ENCODE measurements at places on chromosomes 4 and X.

GRCh38 chr4:183333983-183334382 is 11.8 kb upstream of the CLDN24 start:
- no peak for DNase-seq

DNA sequence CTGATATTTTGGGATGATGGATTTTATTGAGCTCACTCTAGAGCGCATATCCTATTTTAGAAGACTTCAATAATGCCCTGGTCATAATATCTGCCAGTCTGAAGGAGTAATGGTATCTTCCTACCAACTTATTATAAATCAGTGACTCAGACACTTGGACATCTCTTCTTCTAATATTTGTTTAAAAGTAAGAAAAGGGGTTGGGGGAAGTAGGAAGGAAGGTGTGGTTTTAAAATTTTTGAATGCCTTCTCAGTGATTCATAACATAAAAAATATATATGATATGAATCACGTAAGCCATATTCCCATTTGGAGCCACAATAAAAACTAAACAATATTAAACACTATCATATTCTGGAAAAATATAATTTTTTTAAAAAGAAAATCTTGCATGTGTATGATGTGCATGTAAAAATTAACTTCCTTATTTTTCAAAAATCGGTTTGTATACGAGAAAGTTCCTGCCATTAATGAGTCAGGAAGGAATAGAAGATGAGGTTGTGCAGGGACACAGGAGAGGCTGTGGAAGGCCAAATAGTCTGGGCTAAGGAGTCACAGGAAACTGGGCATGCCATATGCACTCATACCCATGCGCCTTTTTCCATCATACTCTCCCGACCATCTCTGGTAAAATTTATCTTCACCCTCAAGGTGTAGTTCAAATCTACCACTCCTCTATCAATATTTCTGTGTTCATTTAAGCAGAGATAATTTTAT is 286.5 kb downstream of the EPHA5 start:
- no peak for DNase-seq

GRCh38 chr4:8724436-8725070 is 132.0 kb downstream of the CPZ start:
- no peak for DNase-seq

DNA sequence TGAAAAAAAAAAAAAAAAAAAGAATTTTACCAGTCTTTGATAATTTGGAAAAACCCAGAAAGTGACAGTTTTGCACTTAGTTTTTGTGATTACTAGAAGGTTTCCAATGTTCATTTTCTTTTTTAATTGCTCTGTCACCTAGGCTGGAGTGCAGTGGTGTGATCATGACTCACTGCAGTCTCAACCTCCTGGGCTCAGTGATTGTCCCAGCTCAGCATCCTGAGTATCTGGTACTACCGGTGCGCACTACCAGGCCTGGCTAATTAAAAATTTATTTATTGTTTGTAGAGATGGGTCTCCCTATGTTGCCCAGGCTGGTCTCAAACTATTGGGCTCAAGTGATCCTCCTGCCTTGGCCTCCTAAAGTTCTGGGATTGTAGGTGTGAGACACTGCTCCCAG is 3.3 kb downstream of the NUDT9 start:
- no peak for DNase-seq

GRCh38 chr4:3516836-3517730 is 15.1 kb downstream of the LRPAP1 start:
- no peak for DNase-seq

- DNase-seq, result no peak
Observed at GRCh38 chr4:125070861-125071260, 243.9 kb upstream of the FAT4 start.

GRCh38 chr4:8231551-8232049 is 32.5 kb downstream of the SH3TC1 start:
- no peak for DNase-seq

- no peak for DNase-seq
Observed at GRCh38 chr4:55865228-55865806, 11.9 kb downstream of the EXOC1 start.

DNA sequence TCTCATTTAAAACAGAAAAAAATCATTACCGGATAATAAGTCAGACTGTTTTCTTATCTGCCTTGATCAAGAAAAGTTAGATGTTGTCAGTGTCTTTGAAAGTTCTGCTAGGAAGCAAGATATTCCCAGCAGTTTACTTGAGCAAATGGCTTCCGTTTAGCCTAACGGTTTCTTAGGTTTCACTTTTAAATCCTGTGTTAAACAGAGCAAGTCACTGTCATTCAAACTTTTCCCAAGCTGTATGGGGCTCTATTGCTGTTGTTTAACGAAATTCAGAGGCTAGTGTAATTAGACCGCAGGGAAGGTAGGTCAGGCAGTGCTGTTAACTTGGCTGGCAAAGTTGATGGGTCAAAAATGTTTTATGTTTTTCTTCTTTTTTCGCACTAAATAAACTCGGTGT is 80.3 kb upstream of the NEIL3 start:
- no peak for DNase-seq

DNA sequence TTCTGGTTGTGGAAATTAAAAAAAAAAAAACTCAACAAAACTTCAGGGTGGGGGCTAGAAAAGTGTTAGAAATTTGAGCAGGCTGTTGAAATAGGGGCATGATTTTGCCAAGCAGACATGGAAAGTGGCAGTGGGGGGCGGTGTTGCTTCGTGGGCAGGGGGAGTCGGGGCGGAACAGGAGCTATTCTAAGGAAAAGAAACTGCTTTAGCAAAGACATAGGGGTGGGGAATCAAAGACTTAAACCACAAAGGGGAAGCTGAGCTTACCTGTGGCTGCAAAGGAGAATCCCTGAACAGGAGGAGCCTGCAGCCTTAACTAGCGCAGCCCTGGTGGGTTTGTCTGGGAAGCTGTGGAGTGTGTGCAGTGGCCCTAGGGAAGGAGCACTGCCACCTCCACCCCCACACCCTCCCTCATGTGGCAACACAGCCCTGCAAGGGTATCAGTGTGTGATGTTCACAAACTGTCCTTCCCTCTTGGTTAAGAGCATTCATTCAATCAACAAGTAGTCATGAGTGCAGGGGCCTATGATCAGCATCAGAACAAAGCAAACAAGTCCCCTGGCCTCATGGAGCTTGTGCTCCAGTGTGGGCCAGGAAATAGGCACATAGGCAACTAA is 20.5 kb downstream of the SEL1L3 start:
- DNase-seq, result peak; percentile 53

DNA sequence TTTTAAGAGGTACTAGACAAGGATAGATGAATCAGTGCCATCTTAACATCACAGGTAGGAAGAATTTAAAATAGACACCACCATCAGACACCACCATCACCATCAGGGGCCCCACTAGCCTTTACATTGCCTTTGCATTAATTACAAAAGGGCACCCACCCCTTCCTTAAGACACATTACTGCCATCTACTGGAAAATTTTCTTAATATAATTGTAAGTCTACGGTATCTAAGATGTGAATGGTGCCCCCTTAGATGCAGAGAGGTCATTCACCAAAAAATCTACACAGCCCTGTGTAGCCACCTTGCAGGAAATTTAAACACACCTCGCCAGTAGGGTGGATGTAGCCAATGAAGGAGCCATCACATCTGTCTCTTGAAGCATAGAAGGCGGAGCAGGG is 184.1 kb downstream of the MID1IP1 start:
- DNase-seq, result peak; percentile 32

GRCh38 chr4:76198411-76199237 is 15.0 kb downstream of the SCARB2 start:
- peak; percentile 26 for DNase-seq

GRCh38 chr4:186158021-186158813 is 33.1 kb upstream of the CYP4V2 start:
- DNase-seq, result no peak

DNA sequence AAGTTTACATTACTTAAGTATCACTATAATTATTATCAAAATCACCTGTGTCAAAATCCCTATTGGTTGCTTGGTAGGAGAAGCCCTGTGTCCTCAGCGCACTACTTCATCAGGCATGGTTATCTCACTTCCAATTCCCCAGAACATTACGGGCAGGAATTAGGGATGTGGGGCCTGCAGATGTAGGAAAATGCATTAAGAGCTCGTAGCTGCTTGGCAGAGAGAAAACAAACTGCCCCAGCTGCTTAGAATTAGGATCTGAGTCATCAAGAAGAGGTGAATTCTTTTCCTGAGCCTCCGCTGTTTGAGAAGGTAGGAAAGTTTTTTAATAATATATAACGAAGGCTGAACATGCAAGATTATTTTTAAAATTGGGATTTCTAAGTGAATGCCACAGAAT is 31.1 kb upstream of the CLNK start:
- DNase-seq, result no peak

- no peak for DNase-seq
Observed at GRCh38 chr4:45453258-45453853, 670.5 kb downstream of the GABRG1 start.

DNA sequence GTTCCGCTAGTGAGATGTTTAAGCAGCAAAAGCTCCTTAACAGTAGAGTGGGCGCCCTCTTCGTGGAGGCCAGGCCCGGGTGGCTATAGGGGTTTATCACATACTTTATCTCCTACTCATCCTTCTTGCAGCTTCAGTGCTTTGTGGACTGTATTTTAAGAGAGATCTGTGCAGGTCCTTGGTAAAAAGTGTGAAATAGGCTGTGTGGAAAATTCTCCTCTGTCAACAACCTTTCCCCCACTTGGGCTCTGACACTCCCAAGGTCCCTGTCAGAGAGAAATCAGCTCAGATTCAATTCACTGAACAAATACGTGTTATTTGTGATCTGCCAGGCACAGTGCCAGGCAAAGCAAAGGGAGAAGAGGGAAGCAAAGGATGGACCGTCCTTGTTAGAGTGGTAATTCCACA is 214.3 kb upstream of the PPARGC1A start:
- no peak for DNase-seq

DNA sequence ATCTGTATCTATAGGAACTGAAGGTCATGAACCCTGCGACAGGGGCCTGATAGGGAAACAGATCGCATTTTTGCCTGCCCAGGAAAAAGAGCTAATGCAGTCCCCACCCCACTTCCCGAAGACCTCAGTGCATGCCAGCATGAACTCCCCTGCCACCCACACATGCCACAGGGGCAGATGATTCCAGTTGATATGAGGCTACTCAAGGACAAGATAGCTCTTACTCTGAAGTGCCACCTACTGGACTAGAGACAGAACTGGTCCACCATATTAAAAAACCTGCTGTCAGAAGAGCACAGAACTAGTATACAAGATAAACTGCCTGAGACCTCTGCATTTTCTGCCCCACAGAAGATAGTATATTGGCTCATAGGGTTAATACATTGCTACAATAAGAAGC is 68.0 kb downstream of the YIPF7 start:
- DNase-seq, result no peak

DNA sequence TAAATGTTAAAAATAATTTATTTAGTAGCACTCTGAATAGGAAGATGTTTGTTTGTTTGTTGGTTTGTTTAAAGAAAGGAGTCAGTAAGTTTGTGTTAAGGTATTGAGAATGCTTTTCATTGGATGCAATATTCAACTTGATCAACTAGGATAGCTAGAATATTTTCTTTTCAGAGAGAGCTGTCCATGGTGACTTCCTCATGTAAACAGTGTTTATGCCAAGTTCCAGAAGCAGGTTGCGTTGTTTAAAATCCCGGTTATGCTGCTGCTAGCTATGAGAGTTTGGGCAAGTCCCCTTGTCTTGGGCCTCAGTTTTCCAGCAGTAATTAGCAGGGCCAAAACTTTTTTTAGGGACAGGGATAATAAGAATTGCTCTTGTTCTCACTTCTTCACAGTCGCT is 876.2 kb upstream of the HS3ST1 start:
- DNase-seq, result no peak

GRCh38 chr4:22408474-22408873 is 107.4 kb downstream of the ADGRA3 start:
- no peak for DNase-seq

All from CD4-positive, alpha-beta T cell treated with Interleukin-12 subunit alpha and Interleukin-12 subunit beta, for 1 hour (primary cell).